Activated CD4-positive, alpha-beta T cell treated with anti-CD3 and anti-CD28 coated beads, Interleukin-2, Interleukin-6, amounts not matched to agents 100 ng/mL and 50 ng/mL, durations not matched to agents 16 hours and 8 hours (primary cell): ENCODE measurements at places on chromosomes 11 and 22.

GRCh38 chr11:66045177-66045639, 3.8 kb downstream of the GAL3ST3 start:
- DNase-seq, result peak; percentile 89

GRCh38 chr11:42593441-42593840, 718.4 kb upstream of the API5 start:
- DNase-seq, result no peak

- DNase-seq, result peak; percentile 15
Observed at GRCh38 chr11:96114178-96115064, 190.5 kb upstream of the MTMR2 start.

DNA sequence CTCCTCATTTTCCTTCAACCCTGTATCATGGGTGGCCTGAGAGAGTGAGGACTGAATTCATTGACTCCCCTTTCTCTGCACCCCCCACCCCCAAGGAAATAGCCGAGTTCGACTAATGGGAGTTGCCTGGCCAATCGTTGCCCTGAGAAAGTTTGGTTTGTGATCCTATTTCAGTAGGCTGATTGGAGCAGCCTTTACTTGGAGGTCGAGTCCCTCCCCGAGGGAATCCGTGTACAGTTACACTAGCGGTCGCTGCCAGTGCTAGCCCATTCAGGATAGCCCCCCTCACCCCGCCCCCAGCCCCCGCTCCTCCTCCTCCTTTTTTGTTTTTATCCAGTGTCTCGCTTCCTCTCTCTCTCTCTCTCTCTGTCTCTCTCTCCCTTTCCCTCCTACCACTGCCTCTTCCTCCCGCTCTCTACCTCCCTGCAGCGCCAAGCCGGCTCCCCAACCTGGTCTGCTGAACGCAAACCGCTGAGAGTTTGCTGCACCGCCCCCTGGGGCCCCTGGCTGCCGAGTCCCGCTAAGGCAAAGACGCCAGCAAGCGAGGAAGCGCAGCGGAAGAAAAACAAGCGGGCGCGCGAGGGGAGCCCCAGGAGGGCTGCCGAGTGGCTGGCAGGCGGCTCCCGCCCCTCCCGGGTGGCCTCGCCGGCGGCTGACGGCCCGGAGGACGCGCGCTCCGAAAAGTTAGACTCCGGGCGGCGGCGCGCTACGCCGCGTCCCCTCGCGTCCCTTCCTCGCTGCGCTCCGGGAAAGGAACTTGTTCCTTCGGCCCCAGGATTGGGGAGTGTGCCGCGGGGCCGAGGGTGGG, at the start of gene GRAMD1B:
Gene GRAMD1B (plus strand): TSS at position 357 of the 808 bp plus-strand sequence. CDS start 524 bp downstream, outside the sequence.
- peak; percentile 89 for DNase-seq

- no peak for DNase-seq
Observed at GRCh38 chr22:40511604-40512003, 124.9 kb downstream of the MRTFA start.

GRCh38 chr11:61826930-61827570, 1.1 kb upstream of the FADS2 start:
- DNase-seq, result peak; percentile 52

DNA sequence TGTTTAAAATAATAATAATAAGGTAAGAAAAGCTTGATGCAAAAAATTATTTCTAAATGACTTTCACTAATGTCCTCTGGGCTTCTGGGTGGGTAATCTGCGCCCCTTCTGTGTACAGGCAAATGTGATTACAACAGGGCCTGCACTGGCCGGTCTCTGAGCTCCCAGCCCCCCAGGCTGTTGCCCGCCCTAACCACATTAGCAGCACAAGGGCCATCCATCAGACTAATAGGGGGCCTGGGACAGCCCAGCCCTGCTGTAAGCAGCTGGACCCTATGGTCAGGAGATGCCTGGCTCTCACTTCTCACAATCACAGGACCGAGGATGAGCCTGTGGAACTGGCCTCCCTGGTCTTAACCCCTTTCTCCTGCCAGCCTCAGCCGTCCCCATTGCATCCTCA, 388.4 kb downstream of the BUD13 start:
- no peak for DNase-seq

GRCh38 chr22:24465566-24465965, 29.6 kb upstream of the UPB1 start:
- DNase-seq, result no peak

- no peak for DNase-seq
Observed at GRCh38 chr11:110026858-110027626, 66.2 kb upstream of the ZC3H12C start.

DNA sequence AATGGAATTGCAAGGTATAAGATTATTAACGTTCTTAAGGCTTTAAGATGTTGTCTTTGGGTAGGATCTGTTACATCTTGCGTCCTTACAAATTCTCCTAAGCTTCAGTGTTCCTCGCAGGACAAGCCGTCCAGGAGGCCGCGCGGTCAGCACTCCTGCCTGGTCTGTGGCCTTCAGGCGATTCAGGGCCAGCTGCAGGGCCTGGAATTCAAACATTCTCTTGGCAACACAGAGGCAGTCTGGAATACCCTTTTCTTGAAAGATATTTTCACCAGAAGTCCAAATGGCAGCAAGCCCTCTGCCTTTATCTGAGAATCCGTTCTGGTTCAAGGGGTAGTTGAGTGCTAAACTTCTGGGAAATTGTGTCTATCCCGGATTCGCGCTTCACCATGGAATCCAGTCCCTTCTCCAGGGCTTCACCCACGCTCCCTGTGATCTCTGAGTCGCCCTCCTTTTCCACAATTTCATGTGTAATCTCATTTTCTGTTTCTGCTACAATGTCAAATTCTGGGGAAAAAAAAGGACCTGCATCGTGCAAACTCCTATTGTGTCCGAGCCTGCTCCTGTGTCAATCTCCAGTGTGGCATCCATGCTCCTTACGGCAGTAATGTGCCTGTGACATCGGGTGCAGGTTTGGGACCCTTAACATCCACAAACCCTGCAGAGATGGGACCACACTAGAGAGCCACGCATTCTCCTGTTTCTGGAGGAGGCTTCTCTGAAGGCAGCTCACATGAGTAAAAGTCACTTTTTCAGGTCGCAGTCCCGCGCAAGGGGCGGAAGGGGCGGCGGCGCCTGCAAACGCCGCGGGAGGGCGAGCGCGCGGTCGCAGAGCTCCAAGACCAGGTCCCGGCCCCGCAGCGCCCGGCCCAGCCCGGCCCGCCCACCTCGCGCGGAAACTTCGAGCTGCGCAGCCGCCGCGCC, 25.4 kb upstream of the SORL1 start:
- DNase-seq, result peak; percentile 53

DNA sequence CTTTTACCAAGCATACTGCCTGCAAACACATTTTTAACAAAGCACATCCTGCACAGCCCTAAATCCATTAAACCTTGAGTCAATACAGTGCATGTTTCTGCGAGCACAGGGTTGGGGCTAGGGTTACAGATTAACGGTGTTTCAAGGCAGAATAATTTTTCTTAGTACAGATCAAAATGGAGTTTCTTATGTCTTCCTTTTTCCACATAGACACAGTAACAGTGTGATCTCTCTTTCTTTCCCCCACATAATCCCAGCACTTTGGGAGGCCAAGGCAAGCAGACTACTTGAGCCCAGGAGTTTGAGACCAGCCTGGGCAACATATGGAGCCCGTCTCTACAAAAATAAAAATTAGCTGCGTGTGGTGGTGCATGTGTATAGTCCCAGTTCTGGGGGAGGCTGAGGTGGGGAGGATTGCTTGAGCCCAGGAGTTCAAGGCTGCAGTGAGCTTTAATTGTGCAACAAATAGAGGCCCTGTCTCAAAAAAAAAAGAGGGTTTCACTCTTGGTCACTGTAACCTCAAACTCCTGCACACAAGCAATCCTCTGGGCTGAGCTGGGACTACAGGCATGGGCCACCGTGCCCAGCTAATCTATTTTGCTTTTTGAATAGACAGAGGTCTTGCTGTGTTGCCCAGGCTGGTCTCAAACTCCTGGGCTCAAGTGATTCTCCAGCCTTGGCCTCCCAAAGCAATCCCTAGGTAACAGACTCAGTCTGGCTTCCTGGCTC, 19.7 kb upstream of the SLC3A2 start:
- peak; percentile 73 for DNase-seq

DNA sequence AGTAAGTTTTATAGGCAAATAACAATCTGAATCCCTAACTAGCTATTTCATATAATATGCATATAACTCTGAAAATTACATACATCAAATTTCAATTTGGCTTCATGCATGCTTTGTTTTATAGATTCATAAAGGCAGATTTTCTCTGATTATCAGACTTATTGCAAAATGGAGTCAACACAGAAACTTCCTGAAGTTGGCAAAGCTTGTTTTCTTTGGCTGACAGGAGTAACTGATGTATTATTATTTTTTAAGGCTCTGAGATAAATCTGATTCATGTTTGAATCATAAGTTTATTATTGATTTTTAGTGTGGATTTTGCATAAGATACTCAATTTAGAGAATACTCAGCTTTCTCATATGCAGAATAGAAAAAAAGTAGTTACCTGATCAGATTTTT, 356.3 kb upstream of the CCDC90B start:
- no peak for DNase-seq

DNA sequence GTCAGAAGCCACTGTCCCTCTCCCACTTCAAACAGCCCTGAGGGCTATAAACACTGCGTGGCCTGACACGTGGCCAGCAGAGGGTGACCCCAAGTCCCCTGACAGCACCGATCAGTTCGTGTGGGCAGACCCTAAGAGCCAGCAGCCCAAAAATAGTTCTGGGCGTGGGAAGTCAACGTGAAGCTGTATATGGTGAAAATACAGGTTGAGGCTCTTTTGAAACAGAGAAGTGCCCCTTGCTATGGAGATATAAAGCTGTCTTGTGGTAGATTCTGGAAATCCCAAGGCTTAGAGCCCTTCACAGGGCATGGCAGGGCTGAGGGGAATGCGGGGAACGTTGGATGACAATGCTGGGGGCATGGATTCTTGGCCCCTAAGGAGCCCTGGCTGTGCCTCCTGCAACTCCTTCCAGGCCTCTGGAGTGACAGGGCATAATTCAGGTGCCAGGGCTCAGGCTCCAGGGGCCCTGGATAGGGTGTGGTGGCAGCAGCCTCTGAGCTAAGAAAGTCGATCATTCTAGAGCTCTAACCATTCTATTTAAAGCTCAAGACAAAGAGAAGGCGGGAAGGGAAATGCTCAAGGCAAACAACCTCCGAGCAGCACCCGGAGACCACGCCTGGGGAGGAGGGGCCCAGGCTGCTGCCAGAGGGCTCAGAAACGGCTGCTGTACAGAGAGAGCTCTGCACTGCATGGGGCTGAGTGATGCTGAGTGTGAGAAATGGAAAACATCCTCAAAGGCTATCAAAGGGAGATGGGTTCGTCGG, 60.4 kb upstream of the CD5 start:
- DNase-seq, result peak; percentile 92

DNA sequence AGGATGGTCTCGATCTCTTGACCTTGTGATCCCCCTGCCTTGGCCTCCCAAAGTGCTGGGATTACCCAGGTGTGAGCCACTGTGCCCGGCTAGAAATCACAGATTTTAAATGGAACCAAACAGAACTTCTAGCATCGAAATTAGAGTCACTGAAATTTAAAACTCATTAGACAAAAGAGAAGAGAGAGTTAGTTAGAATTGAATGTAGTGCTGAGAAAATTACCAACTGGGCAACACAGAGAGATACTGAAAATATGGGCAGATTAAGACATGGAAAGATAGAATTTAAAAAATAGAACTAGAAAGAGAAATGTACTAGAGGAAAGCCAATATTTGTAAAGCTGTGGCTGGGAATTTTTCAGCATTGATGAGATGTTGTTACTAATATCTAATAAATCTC, 217.9 kb downstream of the TBC1D22A start:
- no peak for DNase-seq

DNA sequence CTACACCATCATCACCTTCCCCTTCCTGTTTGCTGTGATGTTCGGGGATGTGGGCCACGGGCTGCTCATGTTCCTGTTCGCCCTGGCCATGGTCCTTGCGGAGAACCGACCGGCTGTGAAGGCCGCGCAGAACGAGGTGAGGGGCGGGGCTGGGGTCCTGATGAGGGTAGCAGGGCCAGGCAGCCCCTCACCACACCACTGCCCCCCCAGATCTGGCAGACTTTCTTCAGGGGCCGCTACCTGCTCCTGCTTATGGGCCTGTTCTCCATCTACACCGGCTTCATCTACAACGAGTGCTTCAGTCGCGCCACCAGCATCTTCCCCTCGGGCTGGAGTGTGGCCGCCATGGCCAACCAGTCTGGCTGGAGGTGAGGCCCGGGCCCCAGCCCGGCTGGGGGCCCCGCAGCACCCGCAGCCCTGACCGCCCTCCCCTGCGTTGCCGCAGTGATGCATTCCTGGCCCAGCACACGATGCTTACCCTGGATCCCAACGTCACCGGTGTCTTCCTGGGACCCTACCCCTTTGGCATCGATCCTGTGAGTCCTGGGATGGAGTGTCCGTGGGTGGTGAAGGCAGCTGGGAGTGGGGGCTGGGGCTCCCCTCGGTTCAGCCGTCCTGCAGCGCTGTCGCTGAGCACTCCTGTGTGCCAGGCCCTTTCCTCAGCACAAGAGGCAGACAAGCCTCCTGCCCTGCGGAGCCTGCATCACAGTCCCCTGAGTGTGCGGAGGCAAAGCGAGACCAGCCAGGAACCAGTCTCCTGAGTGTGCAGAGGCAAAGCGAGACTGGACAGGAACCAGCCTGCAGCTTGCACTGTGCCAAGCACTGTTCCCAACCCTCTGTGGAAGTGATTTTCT, 8.8 kb downstream of the TCIRG1 start:
- DNase-seq, result no peak

- no peak for DNase-seq
Observed at GRCh38 chr22:17578136-17578754, 14.9 kb downstream of the SLC25A18 start.

DNA sequence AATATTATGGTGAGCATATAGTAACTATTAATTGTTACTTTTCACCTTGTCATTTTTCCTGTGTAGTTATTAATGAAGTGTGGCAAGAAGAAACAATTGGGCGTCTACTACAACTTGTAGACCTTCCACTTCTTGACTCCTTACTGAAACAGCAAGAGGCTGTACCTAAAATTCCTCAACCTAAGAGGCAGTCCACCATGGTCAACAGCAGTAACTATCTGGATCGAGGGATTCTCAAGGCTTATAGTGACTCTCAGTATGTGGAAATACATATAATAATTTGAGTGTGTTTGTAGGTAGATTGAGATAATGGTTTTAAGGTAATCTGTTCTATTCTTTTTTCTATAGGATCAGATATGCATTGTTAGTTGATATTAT, 10.8 kb upstream of the TCP11L1 start:
- no peak for DNase-seq

DNA sequence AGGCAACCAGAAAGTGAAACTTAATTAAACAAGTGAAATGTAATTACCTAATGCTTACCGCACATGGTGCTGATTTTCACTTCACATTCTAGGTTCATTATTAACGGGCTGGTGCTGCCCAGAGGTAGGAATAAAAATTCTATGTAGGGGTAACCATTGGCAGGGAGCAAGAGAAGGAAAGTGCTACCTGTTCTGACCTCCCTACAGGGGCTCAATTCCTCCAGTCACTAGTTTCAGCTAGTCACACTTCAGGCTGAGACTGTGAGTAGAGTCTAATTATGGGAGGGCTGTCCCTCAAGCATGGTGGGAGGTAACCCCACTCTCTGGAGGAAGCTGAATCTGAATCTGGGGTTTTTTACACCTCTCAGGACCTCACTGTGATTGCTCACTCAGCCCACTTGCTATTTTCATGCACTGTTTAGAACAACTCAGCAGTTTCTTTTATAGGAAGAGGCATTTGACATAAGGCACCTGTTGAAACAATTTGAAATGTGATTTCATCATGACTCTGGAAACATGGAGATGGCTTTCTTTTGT, 75.4 kb downstream of the MAML2 start:
- DNase-seq, result peak; percentile 70

- no peak for DNase-seq
Observed at GRCh38 chr11:26088391-26088790, 243.5 kb upstream of the ANO3 start.
